ENCODE measurements at places on chromosomes 5 and 9.

- DNase-seq, result no peak
Measured at GRCh38 chr5:53446908-53447307, 33.5 kb upstream of the FST start.

DNA sequence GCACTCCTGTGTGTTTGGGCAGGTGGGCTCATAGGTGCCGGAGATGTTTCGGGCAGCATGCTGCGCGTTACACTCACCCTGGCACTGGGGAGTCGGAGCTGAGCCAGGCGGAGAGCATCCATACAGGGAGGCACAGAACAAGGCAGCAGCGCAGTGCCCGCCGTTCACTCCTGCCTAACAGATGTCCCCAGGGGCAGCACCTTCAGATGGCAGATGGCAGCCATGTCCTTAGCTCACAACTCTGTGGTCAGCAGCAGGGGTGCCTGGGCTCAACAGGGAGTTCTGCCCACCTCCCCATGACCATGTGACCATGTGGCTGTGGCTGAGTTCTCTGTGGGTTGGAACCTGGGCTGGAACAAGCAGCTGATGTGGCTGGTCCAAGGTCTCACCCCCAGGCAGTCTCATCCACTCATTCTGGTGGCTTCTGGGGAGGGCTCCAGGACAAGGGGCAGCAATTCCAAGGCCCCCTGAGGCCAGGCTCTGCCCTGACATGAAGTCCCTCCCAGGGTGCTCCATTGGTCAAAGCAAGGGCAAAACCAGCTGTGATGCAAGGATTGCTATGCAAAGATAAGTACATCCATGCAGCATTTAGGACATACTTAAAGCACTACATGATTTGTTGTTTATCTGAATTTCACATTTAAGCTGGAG, 64.2 kb downstream of the MRPL36 start:
- DNase-seq, result no peak

DNA sequence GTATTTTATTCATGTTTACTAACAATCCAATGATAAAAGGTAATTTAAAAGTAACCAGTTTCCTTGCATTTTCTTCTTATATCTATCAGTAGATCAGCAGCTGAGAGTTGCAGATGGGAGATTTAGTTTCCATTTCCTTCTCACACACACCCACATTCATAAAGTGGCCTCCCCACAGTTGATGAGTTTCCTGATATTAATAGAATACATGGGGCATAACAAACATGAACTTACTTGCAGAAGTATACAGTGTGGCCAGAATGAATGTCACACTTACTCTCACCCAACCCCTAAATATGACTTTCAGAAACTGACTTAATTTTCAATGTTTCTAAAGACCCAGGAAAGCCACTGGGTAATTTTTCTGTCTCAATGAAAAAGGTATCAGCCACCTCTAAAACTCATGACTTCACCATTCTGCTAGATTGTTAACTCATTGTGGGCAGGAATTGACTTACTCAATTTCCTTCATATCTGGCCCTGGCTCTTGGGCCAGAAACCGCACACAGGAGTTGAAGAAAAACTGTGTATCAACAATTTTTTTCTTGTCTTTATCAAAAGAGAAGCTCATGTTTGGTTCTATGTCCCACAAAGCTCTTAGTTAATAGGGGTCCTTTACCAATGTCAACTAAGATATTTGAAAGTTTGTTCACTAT, 63.5 kb upstream of the OSMR start:
- peak; percentile 4 for DNase-seq

DNA sequence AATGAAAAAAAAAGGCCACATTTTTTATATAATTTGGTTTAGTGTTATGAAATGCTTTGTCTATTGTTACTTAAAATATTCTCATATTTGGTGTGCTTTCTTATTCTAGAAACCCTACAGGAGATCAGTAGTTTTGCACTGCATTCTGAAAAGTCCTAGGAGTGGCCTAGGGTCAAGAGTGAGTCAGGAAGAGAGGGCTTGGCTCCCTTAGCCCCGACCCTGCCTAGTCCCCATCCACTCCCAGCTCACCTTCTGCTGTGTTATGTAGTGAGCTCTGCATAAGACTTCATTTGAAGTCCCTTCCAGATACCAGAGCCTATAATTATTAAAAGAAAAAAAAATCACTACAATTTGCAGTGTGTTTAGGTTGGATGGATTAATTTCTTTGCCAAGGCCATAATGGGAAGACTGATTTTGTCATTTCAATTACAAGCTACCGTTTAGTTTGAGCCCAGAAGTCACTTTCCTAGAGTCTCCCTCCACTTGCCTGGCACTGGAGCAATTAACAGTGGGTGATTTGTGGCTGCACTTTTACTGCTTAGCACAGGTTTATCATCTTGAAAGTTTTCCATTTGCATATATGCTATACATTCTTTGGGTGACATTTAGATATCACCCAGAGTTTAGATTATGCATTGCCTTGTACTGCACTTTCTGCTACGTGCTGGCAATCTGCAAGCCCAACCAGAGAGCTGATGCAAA, 143.3 kb downstream of the INSYN2B start:
- no peak for DNase-seq

- no peak for DNase-seq
Measured at GRCh38 chr9:86186696-86187095, 72.8 kb downstream of the C9orf153 start.

DNA sequence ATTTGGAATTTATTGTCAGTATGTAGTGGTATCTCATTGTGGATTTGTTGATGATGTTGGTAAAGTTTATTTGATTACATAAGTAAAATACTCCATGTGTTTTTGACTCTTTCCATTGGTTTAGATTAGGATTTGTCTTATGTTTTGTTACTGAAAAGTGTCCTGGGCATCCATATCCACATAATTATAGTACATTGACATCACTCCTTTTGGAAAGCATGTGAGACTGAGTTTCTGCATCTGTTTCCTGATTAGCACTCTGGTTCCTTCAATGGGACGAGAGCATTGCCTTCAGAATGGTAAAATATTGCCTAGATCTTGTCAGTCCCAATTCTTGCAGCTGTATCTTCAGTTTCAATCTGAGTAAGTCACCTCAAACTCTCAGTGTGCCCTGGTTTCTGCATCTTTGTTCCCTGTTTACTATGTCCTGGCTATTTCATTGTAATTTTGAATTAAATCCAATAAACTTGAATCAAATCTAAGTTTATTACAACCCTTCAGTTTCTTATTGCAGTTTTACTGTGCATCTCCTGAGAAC, 128.1 kb downstream of the FBXO38 start:
- no peak for DNase-seq

DNA sequence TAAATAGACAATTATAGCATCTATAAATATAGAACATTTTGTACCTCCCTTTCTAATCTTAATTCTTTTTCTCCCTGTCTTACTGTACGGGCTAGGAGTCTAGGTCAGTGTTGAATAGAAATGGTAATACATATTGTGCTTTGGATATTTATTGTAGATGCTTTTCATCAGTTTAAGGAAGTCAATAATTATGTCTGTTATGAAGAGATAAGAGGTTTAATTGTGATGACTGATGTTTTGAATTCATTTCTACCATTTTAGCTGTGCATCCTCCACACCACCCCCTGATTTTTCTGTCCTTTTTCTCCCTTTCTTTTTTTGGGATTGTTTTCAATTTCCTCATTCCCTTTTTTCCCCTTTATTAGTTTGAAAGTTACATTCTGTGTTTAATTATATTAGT, 95.8 kb downstream of the DOCK2 start:
- DNase-seq, result no peak

Measured in kidney tubule cell (primary cell).